ENCODE measurements at places on chromosomes 5 and 9. TPM values are rescaled to one million over a fixed set of nuclear protein-coding genes. Genes with fewer than 3 reads are reported as not detected.

GRCh38 chr5:432928-433791 is 9.8 kb upstream of the EXOC3 start:
- no peak for DNase-seq

ZBTB5 gene
- 5.2 TPM for total RNA-seq

DNA sequence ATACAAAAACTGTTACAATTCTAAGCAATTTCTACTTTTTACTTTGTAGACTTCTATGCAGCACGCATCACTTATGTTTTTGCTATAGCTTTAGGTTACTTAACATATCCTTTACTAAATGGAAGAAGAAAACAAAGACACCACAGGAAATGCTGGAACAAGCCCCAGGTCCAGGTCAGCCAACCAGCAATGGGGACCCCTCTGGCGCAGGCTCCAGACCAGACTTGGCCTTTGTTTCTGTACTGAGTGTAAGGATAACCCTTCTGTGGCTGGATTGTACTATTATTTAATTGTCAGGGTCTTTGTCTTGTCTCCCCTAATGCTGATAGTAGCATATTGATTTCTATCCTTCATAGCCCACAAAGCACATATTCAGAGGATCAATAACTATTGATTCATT is 4.2 kb downstream of the SEMA4D start:
- no peak for DNase-seq

- DNase-seq, result no peak
Measured at GRCh38 chr5:115460472-115460871, 84.1 kb downstream of the FEM1C start.

Measured in activated T-cell treated with anti-CD3 and anti-CD28 coated beads, Interleukin-2, amount 50 U/mL, for 4 hours (primary cell).